AG20443 (cell line): ENCODE measurements at places on chromosomes 5 and 9.

DNA sequence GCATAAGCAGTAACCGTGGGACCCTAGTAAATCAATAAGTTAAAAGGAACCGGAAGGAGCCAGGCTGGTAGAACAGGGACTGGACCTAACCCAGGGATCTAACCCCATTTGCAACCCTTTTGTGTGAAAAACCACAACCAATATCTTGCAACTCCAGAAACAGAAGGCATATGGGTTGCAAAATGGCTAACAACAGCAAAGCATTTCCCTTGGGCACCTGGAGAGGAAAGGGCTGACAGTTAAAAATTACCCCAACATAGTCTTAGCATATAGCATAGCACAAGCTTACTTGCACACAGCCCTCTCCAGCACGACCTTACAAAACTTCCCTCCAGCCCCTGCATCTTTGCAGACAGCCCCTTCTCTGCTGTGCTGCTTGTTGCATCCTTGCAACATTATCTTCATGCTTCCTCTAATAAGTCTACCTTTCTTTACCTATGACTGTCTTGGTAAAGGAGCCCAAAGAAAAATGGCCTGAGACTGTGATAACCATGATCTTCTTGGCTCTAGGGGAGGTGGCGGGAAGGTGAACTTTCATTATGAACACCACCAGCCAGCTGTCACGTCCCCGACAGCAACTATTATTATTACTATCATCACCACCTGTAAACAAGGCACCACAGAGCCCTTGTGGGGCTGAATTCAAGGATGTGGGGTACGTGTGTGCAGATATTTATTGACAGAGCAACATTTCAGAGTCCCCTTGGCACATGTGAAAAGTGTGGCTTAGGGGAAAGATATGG lies 49.8 kb downstream of the PRRC1 start:
- DNase-seq = no peak

DNA sequence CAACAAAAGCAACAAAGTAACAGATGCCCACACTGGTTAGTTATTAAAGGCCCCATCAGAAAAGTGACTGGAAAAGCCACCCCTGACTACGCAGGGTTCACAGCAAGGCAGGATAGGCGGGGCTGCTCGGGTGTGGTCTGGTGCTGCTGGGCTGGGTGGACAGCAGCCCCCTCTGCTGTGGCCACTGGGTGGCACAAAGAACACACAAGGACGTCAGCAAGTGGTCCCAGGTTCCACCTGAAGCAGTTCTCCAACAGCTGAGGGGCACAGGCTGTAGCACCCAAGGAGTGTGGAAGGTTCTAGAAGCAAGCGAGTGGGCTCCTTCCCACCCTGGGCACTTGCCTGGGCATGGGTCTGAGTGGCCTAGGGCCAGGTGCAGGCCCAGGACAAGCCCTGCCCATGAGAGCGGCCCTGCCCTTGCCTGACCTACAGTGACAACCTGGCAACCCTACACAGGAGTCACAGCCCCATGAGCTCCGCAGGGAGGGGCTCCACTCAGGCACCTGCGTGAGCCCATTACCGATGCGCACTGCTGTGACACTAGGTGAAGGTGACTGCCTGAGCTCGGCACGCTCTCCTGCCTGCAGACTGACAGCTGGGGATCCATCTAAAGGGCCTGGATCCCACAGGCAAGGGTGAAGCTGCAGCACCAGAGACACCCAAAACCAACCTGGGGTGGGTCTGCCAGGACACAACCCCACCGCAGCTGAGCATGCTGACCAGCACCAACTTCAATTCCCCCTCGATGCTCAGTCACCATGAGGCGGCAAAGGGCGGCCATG lies 8.1 kb downstream of the BRD9 start:
- no peak for DNase-seq

DNA sequence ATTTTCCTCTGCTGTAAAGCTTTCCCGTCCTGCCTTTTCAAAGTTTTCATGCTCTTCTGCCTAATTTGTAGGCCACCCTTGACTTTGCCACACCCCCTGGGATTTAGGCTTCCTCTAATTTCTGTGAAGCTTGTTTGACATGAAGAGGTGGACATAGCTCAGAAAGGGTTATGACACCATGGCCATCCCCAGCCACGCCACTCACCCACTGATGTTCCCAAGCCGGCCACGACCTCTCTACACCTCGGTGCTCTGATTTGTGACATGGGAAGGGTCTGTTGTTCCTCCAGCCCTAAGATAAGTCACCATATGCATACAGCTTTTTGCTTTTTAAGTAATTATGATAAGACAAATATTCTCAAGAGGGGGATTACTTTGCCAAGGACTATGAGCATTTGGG lies 139.5 kb downstream of the BARX1 start:
- DNase-seq = no peak

DNA sequence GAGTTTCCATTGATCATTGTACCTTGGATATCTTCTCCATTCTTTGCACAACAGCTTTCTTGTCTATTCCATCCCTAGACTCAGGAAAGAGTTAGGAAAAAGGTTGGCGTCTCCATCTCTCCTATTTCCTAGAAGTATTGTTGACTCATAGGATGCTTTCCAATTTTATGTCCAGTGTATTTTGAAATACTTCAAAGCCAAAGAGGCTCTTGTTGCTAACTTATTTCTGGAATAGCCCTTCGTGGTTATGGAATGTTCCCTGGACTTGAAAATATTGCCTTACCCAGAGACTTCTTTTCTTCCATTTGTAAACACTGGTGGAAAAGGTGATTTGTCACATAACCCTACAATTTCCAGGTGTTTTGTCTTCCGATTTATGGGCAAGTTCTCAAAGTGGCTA lies 402.3 kb upstream of the ZNF608 start:
- peak; percentile 19 for DNase-seq

GRCh38 chr5:116023619-116024018 lies 8.7 kb upstream of the ARL14EPL start:
- no peak for DNase-seq

- no peak for DNase-seq
These were observed 1.6 kb upstream of the MEF2C start for GRCh38 chr5:88884608-88884877.

DNA sequence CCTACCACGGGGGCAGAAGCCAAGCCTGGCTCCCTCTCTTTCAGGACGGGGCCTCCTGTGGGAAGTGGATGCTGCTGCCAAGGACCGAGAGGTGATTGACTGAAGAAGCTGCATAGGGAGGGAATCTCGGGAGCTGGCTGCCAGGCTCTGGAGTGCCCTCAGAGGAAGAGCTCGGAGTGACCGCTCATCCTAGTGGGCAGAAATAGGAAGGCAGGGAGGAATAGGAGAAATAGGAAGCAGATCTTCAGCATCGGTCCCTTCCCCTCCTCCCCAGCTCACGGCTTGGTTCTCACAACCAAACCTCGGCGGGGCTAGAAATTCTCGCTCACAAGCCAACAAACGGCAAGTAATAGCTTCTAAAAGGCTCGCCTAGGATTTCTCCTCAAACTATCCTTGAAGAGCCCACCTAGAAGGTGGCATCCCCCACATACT lies 159.9 kb upstream of the RAI14 start:
- DNase-seq = no peak

GRCh38 chr5:75023368-75024159 lies 28.8 kb downstream of the GCNT4 start:
- DNase-seq = no peak

DNA sequence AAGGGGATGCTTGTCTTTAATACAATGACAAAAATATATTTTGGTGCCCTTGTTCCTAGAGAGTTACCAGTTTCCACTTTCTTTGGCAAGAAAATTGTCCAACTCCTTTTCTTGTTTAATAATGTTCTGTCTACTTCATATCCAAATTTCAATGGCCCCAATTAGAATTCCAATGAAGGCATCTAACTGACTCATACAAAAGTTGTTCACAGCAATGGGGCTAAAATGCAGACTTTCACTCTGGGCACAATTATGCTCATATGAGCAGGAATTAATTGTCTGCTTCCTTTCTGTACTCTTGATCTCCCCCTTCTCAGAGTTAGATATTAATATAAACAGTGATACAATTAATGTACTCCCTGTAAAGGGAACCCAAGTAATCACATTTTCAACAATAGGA lies 42.1 kb upstream of the ZNF622 start:
- peak; percentile 60 for DNase-seq

DNA sequence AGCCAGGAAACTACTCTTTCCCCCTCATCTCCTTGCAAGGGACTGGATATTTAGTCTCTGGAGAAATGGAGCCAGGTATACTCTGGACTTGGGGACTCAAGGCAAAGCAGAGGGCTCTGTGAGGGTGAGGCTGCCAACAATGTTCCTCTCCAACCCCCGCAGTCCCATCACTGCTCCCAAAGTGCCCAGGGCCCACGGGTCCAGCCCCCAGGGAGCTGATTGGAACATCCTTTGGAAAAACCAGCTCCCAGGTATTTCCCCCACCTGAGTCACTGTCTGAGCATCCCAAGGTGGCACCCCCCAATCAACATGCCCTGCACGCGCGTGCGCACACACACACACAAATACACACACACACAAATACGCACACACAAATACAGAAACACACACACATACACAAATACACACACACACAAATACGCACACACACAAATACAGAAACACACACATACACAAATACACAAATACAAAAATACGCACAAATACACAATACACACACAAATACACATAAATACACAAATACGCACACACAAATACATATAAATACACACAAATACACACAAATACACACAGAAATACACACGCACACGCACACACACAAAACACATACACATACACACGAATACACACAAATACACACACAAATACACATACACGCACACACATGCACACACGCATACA lies 137.4 kb downstream of the DAB2IP start:
- DNase-seq = no peak

DNA sequence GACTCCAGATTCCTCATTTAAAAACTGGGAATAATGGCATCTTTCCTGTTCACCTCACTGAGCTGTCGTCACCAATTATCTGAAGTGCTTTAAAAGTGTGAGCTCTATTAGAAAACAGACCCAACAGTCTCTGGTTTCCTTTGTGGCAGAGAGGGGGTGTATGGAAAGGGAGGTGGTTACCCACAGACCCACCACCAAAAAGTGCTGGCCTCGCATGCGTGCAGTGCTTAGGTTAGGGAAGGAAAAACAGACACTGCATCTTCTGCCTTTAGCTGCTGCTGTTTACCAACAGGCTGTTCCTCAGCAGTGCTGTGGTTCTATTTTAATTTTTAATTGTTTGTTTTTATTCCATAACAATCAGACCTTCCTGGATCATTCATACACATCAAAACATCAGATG lies 249.6 kb downstream of the PIK3R1 start:
- DNase-seq = no peak

DNA sequence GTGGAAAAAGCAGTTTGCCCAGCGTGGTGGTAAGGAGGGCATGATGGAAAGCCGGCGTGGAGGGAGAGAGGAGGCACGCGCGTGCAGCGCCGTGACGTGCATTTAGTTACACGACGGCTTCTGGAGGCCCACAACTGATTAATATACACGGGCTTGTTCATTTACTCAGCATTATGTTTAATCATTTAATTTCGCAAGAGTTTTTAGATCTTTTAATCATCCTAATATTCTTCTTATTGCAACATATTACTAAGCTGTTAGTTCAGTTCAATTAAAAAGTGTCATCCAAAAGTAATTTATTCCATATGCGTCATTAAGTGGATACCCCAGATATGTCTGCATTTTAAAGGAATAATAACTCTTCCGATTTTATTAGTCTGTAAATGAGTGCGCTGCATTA lies 220.5 kb downstream of the HSPA4 start:
- no peak for DNase-seq

- no peak for DNase-seq
These were observed 87.1 kb downstream of the ANXA2R start for GRCh38 chr5:42953041-42953440.

DNA sequence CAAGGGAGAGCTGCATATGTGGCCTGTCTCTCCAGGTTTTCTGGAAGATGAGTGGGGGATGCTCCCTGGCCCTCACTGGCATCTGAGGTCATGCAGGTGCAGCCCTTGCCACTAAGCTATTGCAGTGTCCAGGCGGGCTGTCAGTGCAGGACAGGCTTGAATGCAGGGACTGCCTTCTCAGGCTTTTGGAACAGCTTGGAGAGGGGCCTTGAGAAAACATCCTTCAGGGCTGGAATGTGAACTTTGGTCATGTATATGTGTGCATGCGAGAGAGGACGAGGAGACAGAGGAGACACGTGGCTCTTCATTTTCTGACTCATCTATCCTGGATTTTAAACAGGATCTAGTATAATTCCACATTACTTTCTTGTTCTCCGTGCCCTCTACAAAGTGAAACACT lies 90.3 kb downstream of the MACROH2A1 start:
- peak; percentile 19 for DNase-seq

DNA sequence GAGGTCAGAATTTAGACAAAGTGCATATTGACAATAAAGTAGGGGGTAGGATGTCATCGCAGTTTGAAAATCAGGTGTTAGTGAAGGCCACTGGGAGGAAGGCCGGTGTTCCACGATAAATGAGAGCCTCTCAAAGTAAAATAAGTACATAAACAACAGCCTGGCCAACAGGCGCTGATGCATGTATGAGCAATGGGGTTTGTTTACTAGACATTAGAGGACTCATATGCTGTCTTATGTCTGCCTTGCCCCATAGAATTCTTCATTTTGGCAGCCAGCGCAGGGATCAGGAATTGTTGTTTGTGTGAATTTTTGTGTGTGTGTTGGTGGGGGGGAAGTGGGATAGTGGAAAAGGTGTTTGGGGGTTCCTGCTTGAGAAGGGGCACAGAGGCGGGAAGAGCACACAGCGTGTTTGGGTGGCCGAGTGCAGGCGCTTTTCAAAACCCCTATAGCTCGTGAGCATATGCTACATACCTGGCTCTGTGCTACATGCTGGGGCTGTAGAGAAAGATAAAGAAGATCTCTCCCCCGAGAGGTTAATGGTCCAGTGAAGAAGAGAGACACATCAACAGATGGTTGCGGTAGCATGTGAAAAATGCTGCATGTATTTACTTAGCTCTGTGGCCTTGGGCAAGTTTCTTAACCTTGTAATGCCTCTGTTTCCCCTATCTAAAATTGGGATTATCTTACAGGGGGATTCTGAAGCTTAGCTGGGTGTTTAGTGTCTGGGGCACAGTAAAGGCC lies 11.5 kb downstream of the SNX30 start:
- DNase-seq = no peak

- peak; percentile 22 for DNase-seq
These were observed 928.3 kb downstream of the NR2F1-AS1 start for GRCh38 chr5:92652756-92653155.

DNA sequence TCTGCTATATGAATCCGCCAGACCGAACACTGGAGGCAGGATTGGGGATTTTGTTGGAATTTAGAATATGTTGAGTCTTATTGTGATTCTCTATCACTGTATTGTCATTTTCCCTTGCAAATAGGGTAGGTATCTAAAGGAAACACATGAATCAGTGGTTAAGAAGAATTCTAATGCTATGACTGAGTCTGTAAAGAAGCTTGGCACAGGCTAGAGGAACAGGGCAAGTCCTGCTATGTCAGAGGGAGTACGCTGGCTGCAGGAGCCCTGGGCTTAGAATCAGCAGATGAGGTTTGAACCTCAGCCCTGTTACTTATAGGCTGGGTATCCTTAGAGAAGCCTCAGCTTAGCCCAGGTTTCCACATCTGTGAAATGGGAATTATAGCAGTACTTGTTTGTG lies 198.1 kb downstream of the NR3C1 start:
- DNase-seq = peak; percentile 89

DNA sequence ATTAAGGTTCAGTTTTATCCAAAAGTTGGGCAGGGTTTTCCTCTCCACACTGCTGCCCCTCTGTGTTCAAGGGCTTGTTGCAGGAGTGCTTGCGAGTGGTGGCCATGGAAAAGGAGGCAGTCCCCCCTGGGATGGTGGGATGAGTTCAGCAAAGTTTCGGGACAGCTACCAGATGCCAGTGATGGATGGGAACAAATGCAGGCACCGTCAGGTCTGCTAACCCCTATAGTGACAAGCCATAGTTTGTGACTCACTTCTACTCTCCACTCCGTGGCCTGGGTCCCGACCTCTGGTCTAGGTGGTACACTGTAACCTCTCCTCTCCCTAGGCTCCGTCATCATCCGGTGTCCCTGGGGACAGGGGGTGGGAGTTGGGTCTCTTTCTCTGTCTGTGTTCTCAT lies 3.8 kb upstream of the RNF14 start:
- no peak for DNase-seq
